ENCODE measurements at places on chromosomes 5 and 9.

DNA sequence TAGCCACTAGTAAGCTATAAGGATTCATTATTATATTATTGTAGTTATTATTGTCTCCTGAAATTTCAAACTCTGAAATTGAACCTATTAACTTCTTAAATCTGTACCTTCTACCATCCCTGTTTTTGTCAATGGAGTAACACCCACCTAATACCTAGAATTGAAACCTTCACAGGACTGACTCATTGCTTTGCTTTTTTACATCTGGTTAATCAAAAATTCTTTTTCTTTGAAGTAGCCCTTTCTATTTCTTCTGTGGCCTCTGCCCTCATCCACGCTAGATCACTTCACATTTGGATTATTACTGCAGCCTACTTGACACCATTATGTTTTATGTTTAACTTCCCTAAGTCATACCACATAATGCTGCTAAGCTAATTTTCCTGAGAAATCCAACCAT is 35.6 kb downstream of the RBM27 start:
- no peak for DNase-seq

GRCh38 chr5:176995896-176996767 is 10.4 kb downstream of the UIMC1 start:
- no peak for DNase-seq

- DNase-seq, result no peak
These were observed 240.5 kb downstream of the CETN3 start for GRCh38 chr5:90169078-90169477.

DNA sequence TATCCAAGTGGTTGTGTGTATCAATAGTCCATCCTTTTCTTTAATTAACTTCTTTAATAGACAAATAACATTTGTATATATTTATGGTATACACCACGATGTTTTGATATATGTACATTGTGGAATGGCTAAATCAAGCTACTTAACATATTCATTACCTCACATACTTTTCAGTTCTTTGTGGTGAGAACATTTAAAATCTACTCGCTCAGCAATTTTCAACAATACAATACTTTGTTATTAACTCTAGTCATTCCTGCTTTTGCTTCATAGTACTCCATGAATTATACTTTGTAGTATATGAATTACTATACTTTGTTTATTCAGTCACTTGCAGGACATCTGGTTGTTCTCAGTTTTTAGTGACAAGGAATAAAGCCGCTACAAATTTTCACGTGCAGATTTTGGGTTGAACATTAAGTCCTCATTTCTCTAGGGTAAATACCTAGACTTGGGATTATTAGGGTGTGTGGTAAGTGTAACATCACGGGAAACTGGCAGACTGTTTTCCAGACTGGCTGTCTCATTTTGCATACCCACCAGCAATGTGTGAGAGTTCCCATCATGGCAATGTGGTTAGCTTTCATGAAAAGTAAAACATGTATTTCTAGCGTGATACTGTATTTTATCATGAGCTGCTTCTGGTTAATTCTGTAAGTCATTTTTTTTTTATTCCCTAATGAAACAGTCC is 354.4 kb upstream of the WWC1 start:
- DNase-seq, result no peak

DNA sequence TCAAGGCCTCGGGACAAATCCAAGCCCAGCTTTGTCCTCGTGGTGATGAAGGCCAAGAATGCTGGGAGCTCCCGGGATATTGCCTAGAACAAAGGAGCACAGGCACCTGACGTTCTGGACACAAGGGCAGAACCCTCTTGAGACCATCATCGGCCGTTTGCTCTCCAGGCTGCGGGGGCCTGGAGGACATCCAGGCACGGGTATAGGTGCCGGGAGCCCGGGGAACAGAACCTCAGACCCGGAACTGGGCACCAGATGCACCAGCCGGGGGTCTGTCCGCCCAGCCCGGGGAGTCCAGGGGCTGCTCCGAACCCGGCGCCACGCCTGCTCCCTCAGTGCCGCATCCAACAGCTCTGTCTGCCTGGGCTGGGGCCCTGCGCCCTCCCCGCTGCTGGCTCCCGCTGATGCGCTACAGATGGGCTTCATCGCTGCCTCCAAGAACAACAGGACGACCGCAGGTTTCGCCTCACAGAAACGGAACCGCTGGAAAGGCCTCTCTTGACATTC is 88.0 kb downstream of the ADAMTS2 start:
- no peak for DNase-seq

GRCh38 chr9:137388589-137389427 is 34.2 kb downstream of the EXD3 start:
- DNase-seq, result no peak

GRCh38 chr5:148306446-148306845 is 5.8 kb upstream of the SPINK7 start:
- DNase-seq, result no peak

DNA sequence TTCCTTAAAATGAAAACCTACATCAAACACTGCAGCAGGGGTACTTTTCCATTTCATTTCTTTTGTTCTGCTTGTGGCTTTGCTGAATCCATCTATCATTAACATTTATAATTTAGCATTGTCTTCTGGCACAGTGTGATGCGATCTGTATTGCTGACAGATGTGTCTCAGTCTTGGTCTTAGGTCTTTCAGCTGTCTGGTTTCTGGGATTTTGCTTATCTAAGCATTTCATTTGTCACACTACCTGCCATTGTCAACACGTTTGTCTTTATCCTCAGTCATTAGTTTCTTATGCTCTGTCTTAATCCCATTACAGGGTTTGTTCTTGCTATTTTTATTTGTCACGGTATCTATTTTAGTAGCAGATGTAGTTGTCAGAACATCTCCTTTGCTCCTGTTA is 303.1 kb downstream of the IZUMO3 start:
- no peak for DNase-seq

GRCh38 chr9:69044240-69045219 is 9.0 kb downstream of the FXN start:
- no peak for DNase-seq

DNA sequence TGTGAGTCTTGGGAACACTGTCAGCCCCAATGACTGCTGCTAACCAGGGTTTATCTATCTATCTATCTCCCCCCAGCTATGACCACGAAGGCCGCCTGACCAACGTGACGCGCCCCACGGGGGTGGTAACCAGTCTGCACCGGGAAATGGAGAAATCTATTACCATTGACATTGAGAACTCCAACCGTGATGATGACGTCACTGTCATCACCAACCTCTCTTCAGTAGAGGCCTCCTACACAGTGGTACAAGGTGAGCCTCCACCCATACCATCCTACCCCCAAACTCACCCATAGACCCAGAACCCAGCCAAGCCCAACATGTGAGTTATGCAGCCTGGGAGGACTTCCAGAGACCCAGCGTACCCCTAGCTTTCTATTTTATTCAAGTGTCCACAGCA is 65.4 kb upstream of the WWC1 start:
- no peak for DNase-seq

DNA sequence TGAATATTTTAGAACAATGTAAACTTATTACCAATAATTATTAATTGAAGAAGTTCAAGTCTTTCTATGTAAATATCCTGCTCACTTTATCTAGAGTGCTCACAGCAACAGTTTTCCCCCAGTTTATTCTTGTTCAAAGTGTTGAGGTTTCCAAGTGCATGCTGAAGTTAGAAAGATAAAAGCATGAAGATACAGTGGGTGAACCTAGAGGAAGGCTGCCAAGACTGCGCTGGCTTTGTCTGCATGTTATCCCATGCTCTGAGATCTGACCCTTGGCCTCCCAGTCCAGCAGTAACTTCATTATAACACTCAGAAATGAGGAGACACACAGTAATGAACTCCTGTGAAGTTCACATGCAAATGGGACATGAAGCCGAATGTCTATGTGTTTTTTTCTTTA is 76.0 kb upstream of the PIP5K1B start:
- DNase-seq, result no peak

GRCh38 chr9:21119093-21119770 is 22.4 kb downstream of the IFNW1 start:
- no peak for DNase-seq

DNA sequence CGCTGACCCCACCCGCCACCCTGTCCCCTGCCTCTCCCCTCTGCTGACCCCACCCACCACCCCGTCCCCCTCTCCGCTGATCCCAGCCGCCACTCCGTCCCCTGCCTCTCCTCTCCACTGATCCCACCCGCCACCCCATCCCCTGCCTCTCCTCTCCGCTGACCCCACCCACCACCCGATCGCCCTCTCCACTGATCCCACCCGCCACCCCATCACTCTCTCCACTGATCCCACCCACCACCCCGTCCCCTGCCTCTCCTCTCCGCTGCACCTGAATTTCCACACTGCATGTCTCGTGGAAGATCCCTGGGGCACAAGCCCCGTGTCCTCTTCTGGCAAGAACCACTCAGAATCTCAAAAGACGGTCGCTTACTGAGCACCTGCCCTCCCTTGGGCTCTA is 53.4 kb upstream of the OLFM1 start:
- no peak for DNase-seq

DNA sequence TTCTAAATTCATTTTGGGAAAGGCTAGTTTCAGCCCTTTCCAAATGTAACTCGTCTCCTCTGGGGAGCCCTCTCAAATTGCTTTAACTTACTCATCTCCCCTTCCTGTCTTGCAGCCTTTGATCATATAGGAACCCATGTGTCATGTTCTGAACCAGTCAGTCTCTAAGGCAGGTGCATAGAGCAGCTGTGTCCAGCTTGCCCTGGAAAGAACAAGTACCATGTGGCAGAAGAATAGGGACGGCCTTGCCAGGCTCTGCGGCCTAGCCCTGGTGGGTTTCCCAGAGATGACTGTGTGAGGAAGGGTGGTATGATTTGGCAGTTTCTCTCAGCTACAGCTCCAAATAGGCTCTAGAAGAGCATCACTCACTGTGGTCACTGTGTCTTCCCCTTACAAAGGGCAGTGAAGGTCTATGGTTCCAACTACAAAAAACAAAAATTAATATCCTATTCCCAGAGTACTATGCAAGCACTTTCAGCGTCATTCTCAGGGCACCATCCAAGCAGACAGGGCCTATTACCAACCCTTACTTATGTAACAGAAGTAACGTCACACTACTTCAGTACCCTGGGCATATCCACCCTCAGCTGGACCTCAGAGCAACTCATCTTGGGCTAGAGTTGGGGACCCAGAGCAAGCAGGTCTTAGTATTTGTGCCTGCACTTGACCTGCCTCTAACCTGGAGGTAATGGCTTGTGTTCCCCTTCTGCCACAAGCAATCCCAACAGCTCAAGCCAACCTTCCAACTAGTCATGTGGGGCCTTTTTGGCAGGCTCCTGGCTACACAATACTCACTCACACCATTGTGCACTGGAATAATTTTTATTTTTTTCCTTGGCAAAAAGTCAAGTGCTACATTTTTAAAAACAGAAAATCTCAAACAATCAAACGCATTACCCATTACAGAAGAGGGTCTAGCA is 37.2 kb upstream of the UBAP2 start:
- DNase-seq, result no peak

DNA sequence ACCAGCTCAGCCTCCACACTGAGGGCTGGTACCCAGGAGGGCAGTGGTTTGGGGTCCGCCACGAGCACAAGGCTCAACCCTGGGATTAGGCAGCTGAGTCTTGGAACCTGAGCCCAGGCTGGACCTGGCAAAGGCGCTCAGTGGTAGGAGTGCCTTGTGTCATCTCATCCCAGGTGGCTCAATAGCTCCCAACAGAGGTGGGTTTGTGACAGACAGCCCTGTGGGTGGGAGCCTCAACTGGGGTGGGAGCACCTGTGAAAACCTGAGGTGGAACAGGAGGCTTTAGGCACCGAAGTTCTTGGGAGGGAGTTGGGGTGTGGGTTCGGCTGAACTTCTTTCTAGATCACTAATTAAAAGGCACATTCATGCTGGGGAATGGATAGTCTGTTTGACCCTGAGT is 35.2 kb upstream of the SMU1 start:
- no peak for DNase-seq

DNA sequence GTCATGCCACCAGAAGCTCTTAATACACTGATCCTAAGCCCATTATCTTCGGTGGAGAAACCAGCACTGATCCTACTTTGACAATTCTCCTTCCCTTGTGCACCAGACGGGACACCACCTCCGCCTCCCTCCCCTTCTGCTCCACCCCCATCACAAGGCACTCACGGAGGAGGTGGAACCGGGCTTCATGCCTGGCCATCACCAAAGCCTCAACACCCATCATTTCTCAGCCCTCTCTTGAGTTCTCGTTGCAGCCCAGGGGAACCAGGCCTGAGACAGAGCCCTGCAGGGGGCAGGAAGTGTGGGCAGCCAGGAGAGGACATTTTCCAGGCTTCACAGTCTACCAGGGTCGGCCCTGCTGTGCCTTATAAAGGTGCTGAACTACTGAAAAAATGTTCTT is 160.5 kb downstream of the GOLPH3 start:
- DNase-seq, result no peak

GRCh38 chr5:116672203-116672602 is 97.6 kb upstream of the SEMA6A start:
- DNase-seq, result no peak

GRCh38 chr5:79109527-79110492 is 1.8 kb upstream of the BHMT start:
- DNase-seq, result no peak

GRCh38 chr5:142871363-142872193 is 101.4 kb downstream of the ARHGAP26 start:
- DNase-seq, result no peak

DNA sequence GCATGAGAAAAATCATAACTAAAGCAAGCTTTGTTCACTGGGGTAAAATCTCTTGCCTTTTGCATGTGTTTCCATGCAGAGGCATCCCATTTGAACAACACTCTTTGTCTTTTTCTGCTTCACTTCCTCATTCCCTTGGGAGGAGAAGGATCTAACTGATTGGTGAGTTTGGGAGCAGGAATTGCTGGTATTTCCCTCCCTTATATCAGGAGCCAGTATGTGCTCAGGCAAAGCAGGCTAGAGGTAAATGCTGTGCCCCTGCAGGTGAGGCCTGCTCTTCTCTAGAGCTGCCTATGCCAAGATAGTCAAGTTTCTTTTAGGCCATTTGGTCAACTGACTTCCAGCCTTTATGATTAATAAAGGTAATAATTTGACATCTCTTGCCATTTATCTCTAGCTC is 179.9 kb downstream of the COX7C start:
- DNase-seq, result no peak

DNA sequence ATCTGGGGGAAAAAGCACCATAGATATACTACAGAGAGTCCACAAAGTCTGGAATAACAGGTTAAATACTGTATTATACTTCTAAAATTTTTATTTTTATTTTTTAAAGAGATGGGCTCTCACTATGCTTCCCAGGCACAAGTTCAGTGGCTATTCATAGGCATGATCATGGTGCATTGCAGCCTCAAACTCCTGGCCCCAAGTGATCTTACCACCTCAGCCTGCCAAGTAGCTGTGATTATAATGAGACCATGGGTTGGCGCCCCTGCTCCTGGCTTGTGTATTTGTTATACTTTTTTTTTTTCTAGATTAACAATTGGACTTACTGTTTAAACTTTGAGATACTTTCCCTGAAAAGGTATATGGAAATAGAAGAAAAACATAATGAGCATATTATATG is 25.9 kb downstream of the ERBIN start:
- DNase-seq, result no peak

- DNase-seq, result no peak
These were observed 30.5 kb downstream of the C7 start for GRCh38 chr5:40939753-40940152.

DNA sequence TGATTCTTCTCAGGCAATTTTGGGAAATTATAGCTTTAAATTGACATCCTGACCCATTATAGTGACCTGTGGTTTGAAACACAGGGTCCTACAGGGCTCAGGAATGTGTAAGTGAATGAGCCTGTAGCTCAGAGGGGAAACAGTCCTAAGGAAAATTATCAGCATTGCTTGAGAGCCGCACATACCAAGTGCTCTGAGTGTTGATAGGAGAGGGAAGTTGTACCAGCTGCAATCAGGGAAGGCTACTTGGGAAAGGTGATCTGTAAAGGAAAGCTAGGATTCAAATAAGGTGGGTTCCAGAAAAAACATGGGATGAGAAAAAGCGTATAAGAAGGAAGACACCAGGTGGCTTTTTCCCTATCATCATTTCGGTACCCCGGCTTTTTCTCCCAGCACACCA is 4.4 kb upstream of the SLC25A51 start:
- no peak for DNase-seq

All from amniotic stem cell (primary cell).